Transverse colon (tissue), 4 donors: ENCODE measurements at places on chromosomes 4 and X. TPM values are rescaled to one million over a fixed set of nuclear protein-coding genes. Genes with fewer than 3 reads are reported as not detected.

Gene AWAT1
- total RNA-seq = not detected

Gene REPS2
- 18.4 TPM for total RNA-seq

Gene LAP3
- 56.5 TPM for total RNA-seq

Gene FANCB
- total RNA-seq = 1.6 TPM

Gene SLC9B1
- not detected for total RNA-seq

Gene BCORL1
- total RNA-seq = 9.4 TPM

Gene PDZD11
- 33.2 TPM for total RNA-seq

Gene INTU
- total RNA-seq = 4.1 TPM

Gene SOWAHB
- total RNA-seq = 19.3 TPM

Gene UBA6
- 52.7 TPM for total RNA-seq

Gene DUSP9
- total RNA-seq = not detected

Gene CYSLTR1
- total RNA-seq = 1.2 TPM

Gene BBS12
- 2.2 TPM for total RNA-seq

Gene FBXL5
- total RNA-seq = 103 TPM

Gene MAGED1
- 46.3 TPM for total RNA-seq

Gene MAGEC3
- not detected for total RNA-seq

Gene GPM6B
- total RNA-seq = 1.5 TPM

Gene CTAG2
- total RNA-seq = not detected

Gene AFF1
- total RNA-seq = 151 TPM
